Activated T-cell treated with anti-CD3 and anti-CD28 coated beads, Interleukin-2, amount 50 U/mL, for 72 hours (primary cell): ENCODE measurements at places on chromosomes 4 and X. TPM values are rescaled to one million over a fixed set of nuclear protein-coding genes. Genes with fewer than 3 reads are reported as not detected.

TAPT1 gene
- total RNA-seq = 58.6 TPM

FOXR2 gene
- not detected for total RNA-seq

- no peak for DNase-seq
These were observed 26.0 kb downstream of the AIFM1 start for GRCh38 chrX:130139474-130140201.

GRCh38 chr4:158590306-158590705 is 68.6 kb downstream of the RXFP1 start:
- DNase-seq = no peak
